Glutamatergic neuron (in vitro differentiated cells): ENCODE measurements at places on chromosomes 11 and 22. TPM values are rescaled to one million over a fixed set of nuclear protein-coding genes. Genes with fewer than 3 reads are reported as not detected.

GRCh38 chr11:62048100-62048499 lies 75.7 kb upstream of the INCENP start:
- DNase-seq: no peak
- no peaks in the 10 kb centered on the region for H3K27me3 ChIP-seq
- H3K4me3 ChIP-seq: no peak overlapping the region

- no peak for DNase-seq
- no peak overlapping the region for H3K27ac ChIP-seq
- peaks cover 4% of the 10 kb centered on the region for H3K4me1 ChIP-seq
- no peaks in the 10 kb centered on the region for H3K36me3 ChIP-seq
- H3K27me3 ChIP-seq: peaks cover 2% of the 10 kb centered on the region
- H3K4me3 ChIP-seq: no peak overlapping the region
Measured at GRCh38 chr11:32580967-32581366, 2.7 kb upstream of the EIF3M start.

DNA sequence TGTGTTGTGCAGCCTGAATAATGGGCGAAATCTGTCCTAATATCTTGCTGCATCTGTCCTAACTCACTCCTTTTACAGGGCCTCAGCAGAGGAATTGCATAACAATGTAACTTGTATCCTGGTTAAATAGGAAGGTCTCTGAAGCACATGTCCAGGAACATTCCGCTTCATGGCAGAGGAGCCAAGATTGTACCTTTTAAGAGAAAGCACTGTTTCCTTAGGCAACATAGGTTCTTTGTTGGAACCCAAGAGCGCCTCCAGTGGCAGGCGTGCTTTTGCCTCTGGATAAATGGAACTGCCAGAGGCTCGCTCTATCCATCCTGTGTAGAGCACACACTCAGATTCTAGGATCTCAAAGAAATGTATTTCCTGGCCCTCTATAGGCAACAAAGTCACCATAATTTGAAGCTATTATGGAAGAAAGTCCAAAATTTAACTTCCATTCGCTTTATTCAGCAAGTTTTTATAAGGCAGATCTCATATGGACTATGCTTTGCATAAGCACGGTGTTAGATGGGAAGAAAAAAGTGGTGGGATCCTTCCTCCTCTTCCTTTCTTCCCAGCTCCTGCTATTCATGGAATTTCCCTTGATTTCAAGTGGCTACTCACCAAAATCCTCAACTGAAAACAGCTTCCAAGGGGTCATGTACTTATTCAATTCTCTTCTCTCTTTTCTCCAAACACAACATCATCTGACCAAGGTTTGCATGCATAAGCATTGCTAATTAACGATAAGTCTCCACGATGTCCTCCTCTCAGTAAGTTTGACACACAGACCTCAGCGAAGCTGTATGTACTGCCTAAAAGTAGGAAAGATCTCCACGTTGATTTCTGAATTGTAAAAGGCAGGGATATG lies at the start of gene BLID:
Gene BLID (minus strand): TSS at position 692 of the 856 bp plus-strand sequence. CDS start 293 bp downstream, at position 399.
- no peaks in the 10 kb centered on the region for H3K4me1 ChIP-seq
- H3K36me3 ChIP-seq: no peaks in the 10 kb centered on the region
- H3K27me3 ChIP-seq: no peaks in the 10 kb centered on the region

- peak; percentile 70 for DNase-seq
- H3K36me3 ChIP-seq: no peaks in the 10 kb centered on the region
- H3K27ac ChIP-seq: no peak within 1 kb of the TSS
- peaks cover 11% of the 10 kb centered on the region for H3K27me3 ChIP-seq
Measured at GRCh38 chr11:288478-289397, at the start of gene PGGHG. Gene PGGHG (plus strand): TSS chr11:289126. CDS start chr11:289817, 691 bp downstream.

DNA sequence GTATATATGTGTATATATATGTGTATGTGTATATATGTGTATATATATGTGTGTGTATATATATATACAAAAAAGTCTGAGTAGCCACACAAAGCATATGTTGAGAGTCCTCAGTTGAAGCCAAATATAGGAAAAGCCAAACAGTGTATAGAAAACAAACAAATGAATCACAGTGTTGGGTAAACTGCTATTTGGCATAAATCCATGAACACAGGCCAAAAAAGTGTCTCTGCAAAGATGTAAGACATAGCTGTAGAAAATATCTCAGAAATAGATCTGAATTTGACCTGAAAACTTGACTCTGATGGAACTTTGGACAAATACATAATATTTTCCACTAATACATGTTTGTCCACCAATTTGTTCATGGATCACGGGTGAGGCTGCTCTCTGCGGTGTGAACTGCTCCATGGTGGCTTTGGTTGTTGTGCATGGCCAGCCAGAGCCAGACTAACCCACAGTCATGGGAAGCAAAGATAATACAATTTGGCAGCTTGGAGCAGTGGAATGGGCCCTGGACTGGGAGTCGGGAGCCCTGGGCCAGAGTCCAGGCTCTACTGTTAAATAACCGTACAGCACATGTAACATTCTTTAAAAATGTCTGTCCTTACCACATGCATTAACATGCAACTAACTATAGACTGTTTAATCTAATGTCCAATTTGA lies 76.9 kb upstream of the EED start:
- no peaks in the 10 kb centered on the region for H3K36me3 ChIP-seq
- DNase-seq: no peak
- no peak overlapping the region for H3K4me3 ChIP-seq
- no peaks in the 10 kb centered on the region for H3K4me1 ChIP-seq
- H3K27ac ChIP-seq: no peak overlapping the region
- peaks cover 3% of the 10 kb centered on the region for H3K27me3 ChIP-seq

DNA sequence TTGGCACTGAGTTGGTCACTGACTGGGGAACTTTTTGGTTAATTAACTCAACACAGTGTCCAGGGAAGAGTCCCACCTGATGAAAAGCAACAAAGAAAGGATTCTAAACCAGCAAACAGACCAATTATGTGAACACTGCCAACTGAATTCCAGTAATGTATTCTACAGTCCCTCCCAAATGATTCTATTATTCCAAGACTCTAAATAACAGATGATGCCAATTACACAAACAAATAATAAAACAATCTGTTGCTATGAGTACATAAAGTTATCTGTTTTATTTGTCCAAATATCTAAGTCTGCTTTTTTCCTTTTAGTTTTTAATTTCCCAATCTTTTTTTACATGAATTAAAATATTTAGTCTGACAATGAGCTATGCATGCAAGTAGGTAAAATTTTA lies 98.3 kb upstream of the TP53AIP1 start:
- no peak overlapping the region for H3K27ac ChIP-seq
- no peak overlapping the region for H3K4me3 ChIP-seq
- peaks cover 14% of the 10 kb centered on the region for H3K36me3 ChIP-seq
- no peak for DNase-seq
- peaks cover 4% of the 10 kb centered on the region for H3K4me1 ChIP-seq
- H3K27me3 ChIP-seq: no peaks in the 10 kb centered on the region

GRCh38 chr11:68903288-68904247 lies at the start of the genes IGHMBP2 and MRPL21:
Gene IGHMBP2 (plus strand): TSS chr11:68903891. CDS start chr11:68903953, 62 bp downstream.
Gene MRPL21 (minus strand): TSS chr11:68903832. CDS start chr11:68903810, 22 bp downstream.
- H3K4me1 ChIP-seq: peaks cover 15% of the 10 kb centered on the region
- peak within 1 kb of the TSS; percentile 83 for H3K27ac ChIP-seq
- H3K36me3 ChIP-seq: no peaks in the 10 kb centered on the region
- peak within 1 kb of the TSS; percentile 99 for H3K4me3 ChIP-seq
- DNase-seq: peak; percentile 92

- no peak overlapping the region for H3K4me3 ChIP-seq
- peaks cover 13% of the 10 kb centered on the region for H3K27me3 ChIP-seq
- H3K36me3 ChIP-seq: peaks cover 4% of the 10 kb centered on the region
- no peak for DNase-seq
- H3K27ac ChIP-seq: no peak overlapping the region
- peaks cover 58% of the 10 kb centered on the region for H3K4me1 ChIP-seq
Measured at GRCh38 chr11:113189909-113190667, 124.3 kb upstream of the TTC12 start.

- H3K36me3 ChIP-seq: no peaks in the 10 kb centered on the region
- H3K4me1 ChIP-seq: peaks cover 6% of the 10 kb centered on the region
- H3K27ac ChIP-seq: no peak overlapping the region
- no peak for DNase-seq
- H3K4me3 ChIP-seq: no peak overlapping the region
- no peaks in the 10 kb centered on the region for H3K27me3 ChIP-seq
Measured at GRCh38 chr11:68325183-68325906, 13.0 kb downstream of the LRP5 start.

- DNase-seq: no peak
- no peak overlapping the region for H3K27ac ChIP-seq
- peaks cover 8% of the 10 kb centered on the region for H3K27me3 ChIP-seq
- H3K36me3 ChIP-seq: peaks cover 5% of the 10 kb centered on the region
- H3K4me1 ChIP-seq: no peaks in the 10 kb centered on the region
Measured at GRCh38 chr11:57946628-57947027, 77.1 kb upstream of the OR9Q1 start.

DNA sequence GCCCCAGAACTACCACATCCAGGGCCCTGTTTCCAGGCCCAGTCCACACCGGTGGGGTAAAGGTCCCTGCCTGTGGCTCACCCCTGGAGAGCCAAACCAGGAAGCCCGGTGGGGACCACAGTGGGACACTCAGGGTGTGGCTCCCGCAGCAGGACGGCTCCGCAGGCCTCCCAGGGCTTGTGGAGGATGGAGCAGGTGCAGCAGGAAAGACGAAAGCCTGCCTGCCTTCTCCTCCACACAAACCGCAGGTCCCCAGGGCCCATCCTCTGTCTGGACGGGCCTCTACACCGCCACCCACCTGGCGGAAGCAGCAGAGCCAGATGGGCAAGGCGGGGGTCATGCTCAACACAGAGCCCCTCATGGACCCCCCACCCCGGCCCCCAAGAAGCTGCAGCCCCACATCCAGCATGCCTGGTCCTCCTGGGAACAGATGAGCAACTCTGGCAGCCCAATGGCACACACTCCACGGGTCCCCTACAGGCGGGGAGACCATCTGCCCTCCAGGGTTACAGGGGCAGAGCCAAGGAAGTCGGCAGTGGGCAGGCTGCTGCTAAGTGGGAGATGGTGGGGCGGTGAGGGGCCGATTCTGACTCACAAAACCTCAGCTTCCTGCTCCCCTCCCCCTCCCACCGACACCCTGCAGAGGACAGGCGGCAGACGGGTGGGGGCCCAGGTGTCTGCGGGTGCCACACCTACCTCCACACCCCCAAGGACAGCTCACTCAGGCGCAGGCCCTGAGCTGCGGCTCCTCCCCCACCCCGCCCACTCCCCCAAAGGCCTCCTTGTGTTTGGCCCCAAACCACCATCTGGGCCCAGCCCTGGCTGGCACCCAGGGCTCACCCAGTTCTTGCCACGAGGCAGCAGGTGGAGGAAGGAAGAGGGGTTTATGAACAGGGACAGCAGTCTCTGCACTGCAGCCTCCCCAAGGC lies 5.2 kb downstream of the SBF1 start:
- DNase-seq: peak; percentile 63
- H3K27me3 ChIP-seq: peaks cover 13% of the 10 kb centered on the region
- peaks cover 22% of the 10 kb centered on the region for H3K4me1 ChIP-seq
- H3K27ac ChIP-seq: no peak overlapping the region

- H3K4me1 ChIP-seq: peaks cover 10% of the 10 kb centered on the region
- no peak for DNase-seq
- peaks cover 5% of the 10 kb centered on the region for H3K27me3 ChIP-seq
- H3K4me3 ChIP-seq: no peak overlapping the region
- no peaks in the 10 kb centered on the region for H3K36me3 ChIP-seq
Measured at GRCh38 chr11:72773291-72773690, 20.6 kb downstream of the STARD10 start.

- H3K4me3 ChIP-seq: no peak overlapping the region
- peaks cover 9% of the 10 kb centered on the region for H3K36me3 ChIP-seq
- peaks cover 3% of the 10 kb centered on the region for H3K27me3 ChIP-seq
- H3K27ac ChIP-seq: no peak overlapping the region
Measured at GRCh38 chr11:130765951-130766649, 150.2 kb downstream of the SNX19 start.

DNA sequence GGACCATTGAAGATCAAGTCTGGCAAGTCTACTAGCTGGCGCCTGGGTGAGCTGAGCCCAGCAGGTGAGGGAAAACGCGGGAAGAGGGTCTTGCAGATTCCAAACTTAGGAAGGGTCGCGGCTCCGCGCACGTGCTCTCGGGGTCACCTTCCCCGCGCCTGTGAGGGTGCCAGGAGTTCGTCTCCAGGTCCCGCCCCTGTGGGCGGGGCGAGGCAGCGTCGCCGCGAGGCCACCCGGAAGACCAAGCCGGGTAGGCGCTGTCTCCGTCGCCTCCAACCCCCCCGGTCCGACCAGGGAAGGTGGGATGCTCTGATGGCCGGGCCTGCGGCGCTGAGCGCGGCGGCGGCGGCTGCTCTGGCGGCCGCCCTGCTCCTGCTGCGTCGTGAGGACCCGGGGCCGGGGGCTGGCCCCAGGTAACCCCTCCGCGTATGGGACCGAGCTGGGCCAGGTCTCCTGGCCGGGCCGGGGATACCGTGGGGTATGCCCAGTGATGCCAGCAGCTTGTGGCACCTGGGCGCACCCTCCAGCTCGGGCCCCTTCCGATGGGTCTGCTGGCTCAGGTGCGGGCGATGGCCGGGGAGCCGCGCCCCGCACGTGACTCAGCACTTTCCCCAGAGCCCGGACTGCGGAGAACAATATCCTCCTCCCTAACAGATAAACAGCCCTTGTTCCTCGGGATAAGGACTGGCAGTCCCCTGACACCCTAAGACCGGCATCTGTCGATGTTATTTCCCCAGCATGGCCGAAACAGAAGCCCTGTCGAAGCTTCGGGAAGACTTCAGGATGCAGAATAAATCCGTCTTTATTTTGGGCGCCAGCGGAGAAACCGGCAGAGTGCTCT lies at the start of gene HTATIP2:
Gene HTATIP2 (plus strand): TSS at position 215 of the 841 bp plus-strand sequence. CDS start 524 bp downstream, at position 739.
- peaks cover 11% of the 10 kb centered on the region for H3K4me1 ChIP-seq
- H3K36me3 ChIP-seq: no peaks in the 10 kb centered on the region
- peak within 1 kb of the TSS; percentile 69 for H3K27ac ChIP-seq
- DNase-seq: peak; percentile 54
- H3K4me3 ChIP-seq: peak within 1 kb of the TSS; percentile 83

- H3K36me3 ChIP-seq: no peaks in the 10 kb centered on the region
- H3K27ac ChIP-seq: no peak overlapping the region
- no peak for DNase-seq
- H3K4me1 ChIP-seq: peaks cover 11% of the 10 kb centered on the region
- H3K4me3 ChIP-seq: no peak overlapping the region
Measured at GRCh38 chr11:83970061-83970671, 684.0 kb upstream of the CCDC90B start.

GRCh38 chr11:108664730-108665525 lies at the start of gene DDX10:
Gene DDX10 (plus strand): TSS chr11:108665069. CDS start chr11:108665154, 85 bp downstream.
- H3K36me3 ChIP-seq: no peaks in the 10 kb centered on the region
- H3K4me1 ChIP-seq: peaks cover 8% of the 10 kb centered on the region

DNA sequence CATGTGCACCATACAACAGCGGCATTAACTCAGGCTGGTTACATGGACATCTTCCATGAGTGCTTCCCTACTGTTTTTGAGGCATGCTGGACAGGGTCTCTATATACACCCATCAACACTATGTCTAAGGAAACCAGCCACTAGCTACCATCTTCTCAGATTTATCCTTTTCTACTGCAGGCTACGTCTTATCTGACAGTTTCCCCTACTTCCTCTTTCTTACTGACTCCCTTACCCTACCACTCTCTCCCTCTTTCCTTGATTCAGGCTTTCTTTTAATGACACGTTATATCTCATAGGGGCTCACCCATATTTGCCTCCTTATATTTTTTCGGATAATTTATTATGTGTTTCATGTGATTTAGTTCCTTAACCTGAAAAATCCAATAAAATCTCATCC lies 41.8 kb downstream of the DDI1 start:
- no peak for DNase-seq
- no peaks in the 10 kb centered on the region for H3K4me1 ChIP-seq
- H3K4me3 ChIP-seq: no peak overlapping the region
- no peak overlapping the region for H3K27ac ChIP-seq
- no peaks in the 10 kb centered on the region for H3K27me3 ChIP-seq

PISD gene
- total RNA-seq: 60.9 TPM

MUS81 gene
- 114 TPM for total RNA-seq

MPZL3 gene
- total RNA-seq: 0.54 TPM

OR52E8 gene
- total RNA-seq: not detected

MS4A7 gene
- not detected for total RNA-seq

PRR5L gene
- 1.6 TPM for total RNA-seq

OR56B1 gene
- total RNA-seq: not detected

TRIM66 gene
- total RNA-seq: 59.5 TPM

HBD gene
- not detected for total RNA-seq

KCNJ11 gene
- 1.2 TPM for total RNA-seq

APOA5 gene
- total RNA-seq: not detected

NOX4 gene
- total RNA-seq: 1.9 TPM

NNMT gene
- 3.4 TPM for total RNA-seq
